ENCODE measurements at places on chromosomes 7 and 10.

DNA sequence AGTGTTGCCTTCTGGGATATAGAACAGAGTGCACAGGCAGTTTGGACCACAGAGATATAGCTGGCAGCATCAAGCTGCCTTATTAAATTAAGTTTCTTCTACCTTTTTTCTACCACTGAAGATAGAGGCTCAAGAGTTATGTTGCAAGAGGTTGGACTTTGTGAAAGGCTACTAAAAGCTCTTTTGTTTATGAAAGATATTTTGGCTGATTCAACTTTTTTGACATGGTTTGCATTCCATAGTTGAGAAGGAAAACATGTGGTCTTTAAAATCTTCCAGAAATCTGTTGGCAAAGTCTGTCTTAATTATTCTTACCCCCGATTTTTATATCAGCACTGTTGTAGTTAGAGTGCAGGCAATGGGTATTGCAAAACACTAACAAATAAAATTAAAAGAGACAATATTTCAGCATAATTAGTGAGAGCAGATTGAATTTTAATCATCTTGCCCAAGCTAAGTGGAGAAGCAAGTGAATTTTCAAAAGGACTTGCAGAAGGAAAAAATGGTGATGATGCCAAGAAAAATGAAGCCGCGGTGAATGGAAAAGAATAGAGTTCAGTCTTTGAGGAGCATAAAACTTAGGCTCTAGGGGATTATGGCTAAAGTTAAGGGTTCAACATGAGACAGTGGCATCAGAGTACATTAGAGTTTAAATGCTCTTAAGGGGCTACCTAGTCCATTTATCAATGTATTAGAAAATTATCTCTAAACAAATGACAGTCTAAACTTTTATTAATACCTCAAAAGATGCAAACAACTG is 450.9 kb upstream of the CNTNAP2 start:
- DNase-seq, result no peak

- DNase-seq, result no peak
Measured at GRCh38 chr7:41777894-41778596, 75.2 kb upstream of the INHBA start.

- no peak for DNase-seq
Measured at GRCh38 chr10:130185591-130185990, 49.4 kb downstream of the GLRX3 start.

DNA sequence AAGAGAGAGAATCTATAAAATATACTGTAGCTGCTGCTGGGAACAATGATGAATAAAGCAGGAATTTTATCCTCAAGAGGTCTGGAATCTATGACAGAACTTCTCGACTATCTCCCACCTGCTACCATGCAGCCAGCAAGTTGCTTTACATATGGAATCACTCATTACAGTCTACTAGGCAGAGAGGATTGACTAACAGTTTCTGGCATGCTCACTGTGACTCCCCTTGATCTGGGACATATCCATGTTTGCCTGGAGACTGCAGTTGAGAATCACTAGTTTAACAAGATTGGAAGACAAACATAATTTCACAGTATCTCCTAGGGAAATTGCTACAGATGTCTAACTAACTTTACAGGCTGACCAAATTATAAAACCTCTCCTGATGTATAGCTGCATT is 13.3 kb downstream of the GPR37 start:
- no peak for DNase-seq

GRCh38 chr10:70571636-70572439 is 30.7 kb downstream of the PRF1 start:
- no peak for DNase-seq

- DNase-seq, result no peak
Measured at GRCh38 chr10:22736134-22736533, 21.8 kb upstream of the PIP4K2A start.

DNA sequence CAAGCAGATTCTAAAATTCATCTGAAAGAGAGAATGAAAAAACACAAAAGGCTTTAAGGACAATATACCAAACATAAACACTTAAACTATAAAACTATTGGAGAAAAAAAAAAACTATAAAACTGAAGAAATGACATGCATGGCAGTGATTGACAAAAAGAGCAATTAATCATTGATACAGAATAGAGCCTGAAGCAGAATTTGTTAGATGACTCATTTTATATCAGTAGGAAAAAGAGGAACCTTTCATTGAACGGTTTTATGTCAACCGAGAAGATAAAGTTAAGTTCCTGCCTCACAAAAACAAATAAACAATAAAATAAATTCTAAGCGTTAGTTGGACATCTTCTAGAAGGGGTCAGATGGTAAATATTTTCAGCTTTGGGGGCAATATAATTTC is 23.3 kb downstream of the NPY start:
- no peak for DNase-seq

- no peak for DNase-seq
Measured at GRCh38 chr10:10589540-10590303, 427.9 kb upstream of the CELF2 start.

- DNase-seq, result no peak
Measured at GRCh38 chr7:136274636-136275345, 297.6 kb upstream of the MTPN start.

GRCh38 chr10:83908506-83908905 is 230.8 kb upstream of the GHITM start:
- DNase-seq, result no peak
